ENCODE measurements at places on chromosomes 2 and 18.

- no peak for DNase-seq
Measured at GRCh38 chr2:224925061-224925809, 117.0 kb downstream of the DOCK10 start.

DNA sequence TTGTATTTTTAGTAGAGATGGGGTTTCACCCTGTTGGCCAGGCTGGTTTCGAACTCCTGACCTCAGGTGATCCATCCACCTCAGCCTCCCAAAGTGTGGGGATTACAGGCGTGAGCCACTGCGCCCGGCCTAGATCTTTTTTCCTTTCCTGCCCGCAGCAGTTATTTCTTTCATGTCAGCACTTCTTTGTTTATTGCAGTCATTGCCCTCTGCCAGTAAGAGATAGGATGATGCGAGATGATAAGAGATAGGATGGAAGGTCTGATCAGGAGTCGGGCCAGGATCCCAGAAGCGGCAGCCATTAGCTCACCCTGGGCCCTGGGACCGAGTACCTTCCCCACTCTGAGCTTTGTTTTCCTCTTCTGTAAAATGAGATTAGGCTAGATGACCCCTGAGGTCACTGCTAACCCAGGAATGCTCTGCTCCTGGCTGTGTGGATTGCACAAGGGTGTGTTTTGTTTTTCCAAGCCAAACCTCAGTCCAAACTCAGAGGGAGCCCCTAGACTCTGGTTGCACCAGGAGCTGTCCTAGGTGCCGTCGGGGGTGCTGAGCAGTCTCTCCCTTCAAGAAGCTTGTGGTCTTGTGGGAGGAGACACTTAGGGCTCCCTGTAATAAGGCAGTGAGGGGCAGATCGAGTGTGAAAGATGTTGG lies 63.3 kb downstream of the LPIN1 start:
- DNase-seq = no peak

- DNase-seq = no peak
Measured at GRCh38 chr18:79950515-79951341, 725 bp downstream of the SLC66A2 start.

- no peak for DNase-seq
Measured at GRCh38 chr2:64015391-64015790, 3.8 kb downstream of the VPS54 start.

GRCh38 chr2:108920-109809 lies 62.9 kb upstream of the FAM110C start:
- DNase-seq = no peak

DNA sequence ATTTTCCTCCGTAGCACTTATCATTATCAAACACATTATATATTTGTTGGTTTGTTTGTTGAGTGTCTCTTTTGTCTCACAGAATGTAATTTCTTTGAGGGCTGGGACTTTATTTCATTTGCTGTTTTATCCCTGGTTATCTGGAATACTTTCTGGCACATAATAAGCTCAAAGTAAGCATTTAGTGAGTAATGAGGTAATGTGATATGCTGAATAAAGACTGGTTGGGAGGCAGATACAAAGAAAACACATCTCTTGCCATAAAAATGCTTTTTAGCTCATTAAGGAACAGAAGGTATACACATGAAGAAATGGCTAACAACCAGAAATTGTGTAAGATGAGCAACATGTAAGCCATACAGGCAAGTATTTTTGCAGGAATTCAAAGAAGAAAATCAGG lies 1411.8 kb downstream of the LRP1B start:
- DNase-seq = no peak

GRCh38 chr18:73663581-73663980 lies 484.1 kb downstream of the FBXO15 start:
- no peak for DNase-seq
